Epithelial cell of prostate (primary cell): ENCODE measurements at places on chromosomes 4 and X.
A peak's percentile ranks its signal among the peaks of the same experiment; 100 is the strongest.

GRCh38 chrX:435536-436122, 48.9 kb upstream of the PPP2R3B start:
- DNase-seq, result no peak

GRCh38 chr4:26406346-26406975, 83.8 kb downstream of the CCKAR start:
- DNase-seq, result no peak

- no peak for DNase-seq
Measured at GRCh38 chr4:145907390-145907789, 31.2 kb downstream of the ZNF827 start.

GRCh38 chr4:60934566-60935295, 265.4 kb upstream of the ADGRL3 start:
- DNase-seq, result no peak

DNA sequence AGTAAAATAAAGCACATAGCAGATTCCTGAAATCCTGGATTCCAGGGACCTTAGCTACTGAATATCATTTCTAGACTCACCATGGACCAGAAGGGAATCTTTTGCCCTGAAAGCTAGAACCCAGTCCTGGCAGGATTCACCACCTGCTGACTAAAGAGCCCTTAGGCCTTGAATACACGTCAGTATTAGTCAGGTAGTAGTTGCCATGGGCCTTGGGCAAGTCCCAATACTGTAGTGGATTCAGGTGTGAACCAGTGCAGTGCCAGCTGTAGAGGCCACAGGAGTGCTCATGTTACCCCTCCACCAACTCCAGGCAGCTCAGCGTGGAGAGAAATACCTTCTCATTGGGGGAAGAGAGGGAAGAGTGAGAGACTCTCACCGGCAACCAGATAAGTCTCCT, 64.1 kb upstream of the UBQLN2 start:
- no peak for DNase-seq

DNA sequence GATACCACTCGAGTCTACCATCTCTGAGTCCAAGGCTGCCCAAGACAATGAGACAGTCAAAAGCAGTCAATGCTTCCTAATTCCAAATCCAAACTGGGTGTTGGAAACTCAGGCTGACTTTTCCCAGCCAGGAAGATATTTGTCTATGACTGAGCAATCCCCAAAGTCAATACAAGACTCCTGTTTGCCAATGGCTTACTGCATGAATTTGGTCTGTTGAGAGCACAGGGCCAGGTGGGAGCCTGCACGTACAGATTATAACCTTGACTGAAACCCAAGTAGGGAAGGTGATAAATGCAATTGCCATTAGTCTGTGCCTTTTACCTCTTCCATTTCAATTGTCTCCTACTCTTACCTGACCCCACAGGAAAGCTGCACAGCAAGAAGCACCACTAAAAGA, 72.6 kb upstream of the PPARGC1A start:
- no peak for DNase-seq

DNA sequence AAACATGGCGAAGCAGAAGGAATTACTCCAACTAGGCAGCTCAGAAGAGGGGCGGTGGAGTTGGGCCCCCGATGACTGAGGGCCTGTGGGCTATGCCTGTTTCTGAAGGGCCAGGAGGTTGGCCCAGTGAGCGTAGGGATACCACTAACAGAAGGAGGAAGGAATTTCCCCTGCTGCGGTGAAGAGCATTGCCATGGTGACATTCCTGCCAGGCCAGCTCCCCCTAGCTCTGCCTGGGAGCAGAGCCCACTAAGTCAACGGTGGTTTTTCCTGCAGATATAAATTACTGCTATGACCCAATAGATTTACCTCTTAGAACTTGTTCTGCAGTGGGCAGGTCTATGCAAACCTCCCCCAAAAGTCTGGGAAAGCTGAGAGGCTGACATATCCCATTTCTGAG, 28.9 kb upstream of the HMX1 start:
- no peak for DNase-seq

DNA sequence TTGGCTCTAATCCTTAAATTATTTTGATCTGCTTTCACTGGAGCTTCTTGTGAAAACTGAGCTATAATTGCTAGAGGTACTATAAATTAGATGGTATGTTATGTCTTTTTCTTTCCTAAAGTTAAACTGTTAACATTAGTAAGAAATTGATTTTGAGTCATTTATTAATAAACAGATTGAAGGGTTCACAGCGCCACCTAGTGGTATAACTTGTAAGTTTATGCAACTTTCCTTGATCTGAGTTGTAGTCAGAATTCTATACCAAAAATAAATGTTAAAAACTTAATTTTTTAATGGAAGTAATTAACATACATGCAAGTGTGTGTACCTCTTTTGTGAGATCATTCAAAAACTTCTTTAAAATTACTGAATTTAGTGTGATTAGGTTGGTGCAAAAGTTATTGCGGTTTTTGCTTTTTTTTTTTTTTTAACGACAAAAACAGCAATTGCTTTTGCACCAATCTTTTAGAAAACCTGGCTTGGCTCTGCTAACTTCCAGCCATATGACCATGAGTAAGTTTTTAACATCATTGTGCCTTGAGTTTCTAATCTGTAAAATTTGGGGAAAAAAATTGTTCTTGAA, 151.5 kb downstream of the CENPC start:
- no peak for DNase-seq

DNA sequence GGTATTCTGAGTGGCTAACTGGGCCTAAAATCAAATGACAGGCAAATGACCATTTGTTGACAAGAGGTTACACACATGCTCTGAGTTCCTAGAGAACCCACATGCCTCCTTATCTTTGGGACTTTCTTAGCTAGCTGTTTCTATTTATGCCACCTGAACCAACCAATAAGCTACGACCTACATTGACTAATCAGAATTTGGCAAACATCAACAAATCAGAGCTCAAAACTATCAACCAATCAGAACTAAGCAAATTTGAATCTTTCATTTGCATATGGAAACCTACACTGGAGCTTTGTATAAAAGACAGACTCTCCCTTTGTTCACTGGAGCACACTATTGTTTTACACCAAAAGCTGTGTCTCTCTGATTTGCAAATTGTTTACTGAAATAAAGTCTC, 192.0 kb downstream of the CXXC4 start:
- DNase-seq, result no peak

GRCh38 chr4:22739968-22740367, 47.2 kb downstream of the GBA3 start:
- DNase-seq, result no peak

DNA sequence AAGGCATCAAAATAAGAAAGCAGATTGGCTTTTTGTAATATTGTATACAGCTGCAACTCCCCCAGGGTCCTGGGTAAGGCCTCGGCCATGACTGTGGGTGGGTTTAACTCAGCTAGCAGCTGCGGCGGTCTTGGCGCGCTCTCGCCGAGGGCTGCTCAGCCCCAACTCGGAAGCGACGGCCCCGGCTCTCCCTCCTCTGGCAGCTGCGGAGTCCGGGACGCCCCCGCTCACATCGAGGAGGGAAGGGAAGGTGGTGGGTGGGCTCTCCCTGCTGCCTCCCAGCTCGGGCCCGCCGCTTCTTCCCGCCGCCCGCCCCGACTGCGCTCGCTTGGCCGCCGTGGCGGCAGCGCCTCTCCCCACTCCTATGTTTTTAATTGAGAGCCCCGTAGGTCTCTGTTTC, 51.2 kb downstream of the GPR50 start:
- DNase-seq, result no peak

GRCh38 chr4:139007640-139008039, 7.9 kb upstream of the NOCT start:
- no peak for DNase-seq

- DNase-seq, result no peak
Measured at GRCh38 chrX:45070116-45071007, 130.3 kb downstream of the DIPK2B start.

DNA sequence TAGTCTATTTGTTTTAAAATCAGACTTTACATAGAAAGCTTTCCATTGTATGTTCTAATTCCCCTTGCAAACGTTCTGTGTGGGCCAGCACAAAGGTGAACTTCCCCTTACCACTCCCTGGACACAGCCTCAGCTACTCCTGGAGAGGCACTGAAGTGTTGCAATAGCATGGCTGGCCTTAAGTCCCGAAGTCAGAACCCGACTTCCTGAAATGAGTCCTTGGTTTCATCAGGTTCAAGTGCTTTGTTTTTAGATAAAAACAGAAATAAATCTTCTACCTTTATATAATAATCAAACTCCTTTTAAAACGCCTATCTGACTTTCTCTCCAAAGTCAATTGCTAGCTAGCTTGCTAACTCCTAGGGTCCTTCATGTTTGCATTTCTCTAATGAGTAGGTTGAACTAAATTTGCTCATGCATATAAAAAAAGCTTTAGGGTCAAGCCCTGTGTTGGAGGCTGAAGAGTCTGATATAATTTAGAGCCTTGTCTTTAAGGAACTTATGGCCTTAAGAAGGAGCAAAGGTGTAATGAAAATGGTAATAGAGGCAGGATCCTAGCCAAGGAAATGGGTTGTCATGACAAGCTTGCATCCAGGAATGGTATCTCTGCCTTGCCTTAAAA, 9.0 kb downstream of the BMP3 start:
- no peak for DNase-seq

- no peak for DNase-seq
Measured at GRCh38 chr4:118141240-118141639, 107.0 kb downstream of the NDST3 start.

GRCh38 chr4:173763389-173763788, 233.4 kb upstream of the HAND2 start:
- no peak for DNase-seq

DNA sequence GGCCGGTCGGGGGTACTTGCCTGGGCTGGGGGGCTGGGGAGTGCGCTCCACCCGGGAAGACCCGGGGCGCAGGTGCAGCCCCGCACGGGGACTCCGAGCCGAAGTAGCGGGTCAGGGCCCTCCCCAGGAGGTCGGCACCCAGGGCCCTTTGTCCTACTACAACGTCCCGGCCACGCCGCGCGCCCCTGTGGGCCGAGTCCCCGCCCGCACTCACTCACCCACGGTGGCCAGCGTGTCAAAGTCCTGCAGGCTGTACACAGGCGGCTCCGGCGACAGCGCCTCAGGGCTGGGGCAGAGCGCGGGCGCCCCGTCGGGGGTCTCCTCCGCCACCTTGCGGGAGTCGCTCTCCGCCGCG, 602 bp downstream of the PRKX start:
- DNase-seq, result no peak

DNA sequence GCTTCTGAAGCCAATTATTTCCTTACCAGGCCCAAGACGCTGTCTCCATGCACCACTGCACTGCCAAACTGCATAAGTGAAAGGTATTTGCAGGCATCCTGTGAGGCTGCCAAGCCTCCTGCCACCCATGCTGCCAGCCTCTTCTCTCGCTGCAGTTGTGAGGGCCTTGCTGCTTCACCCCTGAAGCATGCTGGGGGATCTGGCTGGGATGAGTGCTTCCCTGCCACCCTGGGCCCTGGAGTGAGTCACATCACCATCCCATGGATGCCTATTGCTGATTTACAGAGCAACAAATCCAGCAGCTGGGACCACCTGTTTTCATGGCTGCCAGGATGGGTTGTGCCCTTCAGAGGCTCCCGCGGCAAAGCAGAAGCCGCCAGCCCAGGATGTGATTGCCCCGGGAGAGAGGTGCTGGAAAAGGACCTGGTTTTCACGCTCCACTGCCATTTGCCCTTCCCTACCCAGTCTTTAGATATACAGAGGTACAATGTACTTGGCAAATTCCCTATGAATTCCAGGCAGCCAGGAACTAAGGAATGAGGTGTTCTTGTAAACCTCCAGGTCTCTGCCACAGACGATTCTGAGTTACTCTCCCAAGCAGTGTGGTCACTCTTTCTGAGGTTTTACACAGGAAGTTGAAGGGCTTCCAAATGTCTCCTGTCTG, 41.5 kb upstream of the PTCHD1 start:
- DNase-seq, result no peak

DNA sequence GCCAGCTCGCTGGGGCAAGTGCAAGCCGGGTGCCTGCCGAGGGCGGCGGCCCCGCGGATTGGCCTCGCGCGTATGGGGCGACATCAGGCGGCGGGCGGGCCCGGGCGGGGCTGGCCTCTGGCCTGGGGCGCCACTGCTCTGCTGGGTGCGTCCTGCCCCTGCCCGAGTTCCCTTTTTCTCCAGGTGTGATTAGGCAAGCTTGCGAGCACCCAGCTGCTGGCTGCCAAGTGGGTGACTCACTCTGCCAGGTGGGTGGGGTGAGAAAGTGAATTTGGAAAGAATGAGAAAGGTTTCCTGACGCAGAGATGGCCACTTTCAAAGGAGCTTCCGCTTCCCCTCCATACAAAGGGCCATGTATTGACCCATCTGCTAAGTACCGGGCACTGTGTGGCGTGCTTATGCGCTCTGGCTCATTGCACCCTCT, 32.5 kb downstream of the FGFBP1 start:
- DNase-seq, result peak; percentile 99

DNA sequence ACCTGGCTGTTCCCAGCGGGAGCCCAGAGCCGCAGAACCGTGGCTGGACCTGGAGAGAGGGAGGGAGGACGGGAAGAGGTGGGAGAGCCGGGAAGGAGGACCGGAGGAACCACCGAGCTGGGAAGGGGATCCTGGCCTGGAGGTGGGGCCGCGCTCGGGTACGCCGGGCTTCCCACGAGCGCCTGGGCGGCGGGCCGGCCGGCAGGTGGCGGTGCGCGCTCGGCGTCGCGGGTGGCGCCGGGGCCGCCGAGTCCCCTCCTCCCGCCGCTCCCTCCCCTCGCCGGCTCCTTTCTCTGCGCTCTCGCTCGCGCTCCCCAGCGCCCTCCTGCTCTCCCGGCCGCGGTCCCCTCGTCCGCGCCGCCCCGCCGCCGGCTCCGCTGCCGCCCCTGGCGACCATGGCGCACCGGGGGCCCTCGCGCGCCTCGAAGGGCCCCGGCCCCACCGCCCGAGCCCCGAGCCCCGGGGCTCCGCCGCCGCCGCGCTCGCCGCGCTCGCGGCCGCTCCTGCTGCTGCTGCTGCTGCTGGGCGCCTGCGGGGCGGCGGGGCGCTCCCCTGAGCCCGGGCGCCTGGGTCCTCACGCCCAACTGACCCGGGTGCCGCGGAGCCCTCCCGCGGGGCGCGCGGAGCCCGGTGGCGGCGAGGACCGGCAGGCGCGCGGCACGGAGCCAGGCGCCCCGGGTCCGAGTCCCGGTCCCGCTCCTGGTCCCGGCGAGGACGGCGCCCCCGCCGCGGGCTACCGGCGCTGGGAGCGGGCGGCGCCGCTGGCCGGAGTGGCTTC, at the start of gene SORCS2:
SORCS2 (plus strand) TSS at position 287 of the 778 bp plus-strand sequence.
- DNase-seq, result no peak

DNA sequence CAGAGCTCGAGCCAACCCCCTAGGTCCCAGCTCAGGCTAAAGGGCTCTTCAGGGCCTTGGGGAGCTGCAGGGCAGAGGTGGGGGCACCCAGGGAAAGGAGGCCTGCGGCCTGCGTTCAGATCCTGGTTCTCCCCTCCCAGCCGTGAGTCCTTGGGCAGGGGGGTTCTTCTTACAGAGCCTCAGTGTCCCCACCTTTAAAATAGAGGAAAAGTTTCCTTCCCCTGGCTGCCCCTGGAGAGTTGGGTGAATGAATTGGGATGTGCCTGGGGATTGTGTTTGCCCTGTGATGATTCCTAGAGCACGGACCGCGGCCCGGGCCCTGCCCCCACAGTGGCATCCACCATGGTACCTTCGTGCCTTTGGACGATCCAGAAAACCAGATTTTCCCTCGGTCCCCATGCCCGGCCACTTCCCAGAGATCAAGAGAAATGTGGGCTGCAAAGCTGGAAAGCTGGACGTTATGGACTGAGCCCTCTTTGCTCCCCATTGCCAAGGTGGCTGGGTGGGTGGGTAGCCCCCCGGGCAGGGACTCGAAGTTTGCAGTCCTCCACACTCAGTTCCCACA, 11.4 kb downstream of the HTRA3 start:
- no peak for DNase-seq
